ENCODE measurements at places on chromosomes 5 and 9.

DNA sequence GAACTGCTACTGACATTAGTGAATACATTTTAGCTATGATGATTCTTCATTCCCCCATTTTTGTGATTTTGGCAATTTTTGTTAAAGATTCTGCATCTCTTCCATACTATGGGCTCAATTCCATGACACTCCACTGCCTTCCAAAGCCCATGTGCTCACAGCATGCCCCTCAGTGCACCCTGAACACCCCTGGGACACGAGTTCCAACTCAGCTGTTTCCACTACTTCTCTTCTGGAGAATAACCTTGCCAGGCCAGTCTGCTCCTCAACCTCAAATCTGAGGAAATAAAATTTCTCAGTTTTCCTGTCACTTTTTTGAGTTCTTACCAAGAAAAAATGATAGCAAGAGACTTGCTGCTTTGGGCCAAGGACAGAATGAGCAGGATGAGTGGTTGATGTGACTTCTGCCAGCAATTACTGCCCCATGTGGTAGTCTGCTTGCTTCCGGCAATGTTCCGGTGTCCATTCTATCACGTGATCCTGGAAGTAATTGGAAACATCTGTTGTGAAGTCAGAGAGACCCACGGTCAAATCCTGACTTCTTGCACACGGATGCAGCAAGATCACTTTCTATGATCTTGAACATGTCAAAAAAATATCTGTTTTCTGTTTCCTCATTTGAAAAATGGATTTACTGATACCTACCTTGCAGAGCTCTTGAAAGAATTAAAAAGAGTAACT, 58.3 kb downstream of the EGFLAM start:
- no peak for DNase-seq

DNA sequence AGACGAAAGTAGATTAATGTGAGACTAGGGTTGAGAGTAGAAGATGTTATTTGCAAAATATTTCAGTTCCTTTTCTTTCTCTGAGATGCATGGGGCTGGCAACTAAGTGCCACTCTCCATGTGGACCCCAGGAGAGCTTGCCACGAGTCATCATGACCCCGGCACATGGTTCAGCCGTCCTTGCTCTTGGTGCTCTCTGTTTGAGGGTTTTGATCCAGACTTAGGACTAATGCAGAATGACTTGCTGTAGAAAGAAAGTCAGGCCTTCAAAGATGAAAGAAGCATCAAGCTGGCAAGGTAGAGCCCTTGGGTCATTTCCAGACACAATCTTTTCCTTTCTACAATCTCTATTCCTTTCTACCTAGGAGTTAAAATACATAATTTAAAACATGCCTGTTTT, 84.7 kb downstream of the RASGRF2 start:
- DNase-seq: no peak

GRCh38 chr9:85332487-85332886, 409.3 kb downstream of the AGTPBP1 start:
- peak; percentile 33 for DNase-seq

DNA sequence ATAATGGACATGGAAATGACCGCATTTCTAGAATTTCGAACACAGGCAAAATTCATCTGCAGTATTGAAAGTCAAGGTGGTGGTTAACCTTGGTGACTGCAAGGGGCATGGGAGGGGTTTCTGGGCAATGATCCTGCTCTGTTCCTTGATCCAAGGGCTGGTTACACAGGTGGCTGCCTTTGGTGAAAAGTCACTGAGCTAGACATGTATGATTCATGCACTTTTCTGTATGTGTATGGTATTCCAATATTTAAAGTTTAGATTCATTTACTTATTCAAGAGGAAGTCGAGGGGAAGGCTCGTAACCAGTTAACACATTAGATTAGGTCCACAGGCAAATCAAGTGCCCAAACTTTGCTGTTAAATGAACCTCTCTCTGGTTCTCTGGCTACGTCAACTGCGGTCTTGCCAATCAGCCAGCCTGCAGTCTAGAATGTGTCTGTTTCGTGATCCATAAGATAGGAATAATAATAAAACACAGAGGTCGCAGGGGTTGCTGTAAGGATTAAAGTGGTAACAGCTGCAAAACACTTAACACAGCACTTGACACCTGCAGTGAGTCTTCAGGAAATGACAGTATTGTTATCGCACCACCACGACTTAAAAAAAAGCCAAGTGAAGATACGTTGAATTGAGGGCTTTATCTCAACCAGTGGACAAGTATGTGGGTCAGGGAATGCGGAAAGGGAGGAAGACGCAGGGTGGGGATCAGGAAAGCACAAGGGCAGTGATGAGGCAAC, 92.5 kb downstream of the TLE1 start:
- DNase-seq: no peak

DNA sequence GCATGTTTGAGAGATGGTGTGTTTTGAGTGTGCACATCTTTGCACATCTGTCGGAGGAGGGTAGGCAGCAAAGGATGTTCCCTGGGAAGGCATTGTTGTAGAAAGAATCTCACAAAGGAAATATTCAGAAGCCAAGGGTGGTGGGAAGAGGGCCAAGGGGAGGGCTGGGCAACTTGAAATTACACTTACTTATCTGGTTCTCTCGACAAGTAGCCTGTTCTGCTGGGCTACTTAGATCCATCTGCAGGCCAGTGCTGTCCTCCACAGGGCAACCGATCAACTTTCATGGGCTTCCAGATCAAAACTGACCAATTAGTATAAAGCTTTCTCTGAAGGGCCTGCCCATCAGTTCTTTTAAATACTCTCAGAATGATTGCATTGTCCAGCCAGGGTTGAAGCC, 495.2 kb downstream of the GADD45G start:
- DNase-seq: no peak

Measured in GM12865 (cell line).